Activated naive CD4-positive, alpha-beta T cell treated with anti-CD3 and anti-CD28 coated beads, Interleukin-2, amount 50 U/mL, for 72 hours (primary cell): ENCODE measurements at places on chromosomes 6 and 20. TPM values are rescaled to one million over a fixed set of nuclear protein-coding genes. Genes with fewer than 3 reads are reported as not detected.

KHDC1L gene
- total RNA-seq = not detected

DNA sequence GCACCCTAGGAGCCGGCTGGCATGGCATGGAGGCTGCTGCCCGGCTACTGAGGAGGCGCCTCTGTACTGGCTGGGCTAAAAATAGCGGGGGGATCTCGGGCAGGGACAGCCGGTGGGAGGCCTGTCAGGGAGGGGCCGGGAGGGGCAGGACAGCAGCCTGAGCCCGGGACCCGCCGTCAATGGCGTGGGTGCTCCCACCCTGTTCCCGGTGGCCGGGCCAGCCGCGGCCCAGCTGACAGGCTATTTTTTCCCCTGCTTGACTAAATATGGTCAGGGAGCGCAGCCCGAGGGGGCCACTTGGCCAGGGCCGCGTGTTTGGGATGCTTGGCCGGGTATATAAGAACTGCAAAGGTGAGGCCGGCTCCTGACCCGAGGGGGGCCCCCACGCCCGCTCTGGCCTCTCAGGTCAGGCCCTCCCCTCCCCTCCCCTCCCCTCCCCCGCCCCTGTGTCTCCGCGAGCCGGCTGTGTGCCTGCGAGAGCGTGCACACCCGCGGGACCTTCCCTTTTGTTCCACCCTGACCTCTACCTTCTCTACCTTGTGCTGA is 74.4 kb upstream of the GATA5 start:
- no peak for DNase-seq

GRCh38 chr6:5865506-5866031 is 141.2 kb downstream of the NRN1 start:
- DNase-seq = no peak

DNA sequence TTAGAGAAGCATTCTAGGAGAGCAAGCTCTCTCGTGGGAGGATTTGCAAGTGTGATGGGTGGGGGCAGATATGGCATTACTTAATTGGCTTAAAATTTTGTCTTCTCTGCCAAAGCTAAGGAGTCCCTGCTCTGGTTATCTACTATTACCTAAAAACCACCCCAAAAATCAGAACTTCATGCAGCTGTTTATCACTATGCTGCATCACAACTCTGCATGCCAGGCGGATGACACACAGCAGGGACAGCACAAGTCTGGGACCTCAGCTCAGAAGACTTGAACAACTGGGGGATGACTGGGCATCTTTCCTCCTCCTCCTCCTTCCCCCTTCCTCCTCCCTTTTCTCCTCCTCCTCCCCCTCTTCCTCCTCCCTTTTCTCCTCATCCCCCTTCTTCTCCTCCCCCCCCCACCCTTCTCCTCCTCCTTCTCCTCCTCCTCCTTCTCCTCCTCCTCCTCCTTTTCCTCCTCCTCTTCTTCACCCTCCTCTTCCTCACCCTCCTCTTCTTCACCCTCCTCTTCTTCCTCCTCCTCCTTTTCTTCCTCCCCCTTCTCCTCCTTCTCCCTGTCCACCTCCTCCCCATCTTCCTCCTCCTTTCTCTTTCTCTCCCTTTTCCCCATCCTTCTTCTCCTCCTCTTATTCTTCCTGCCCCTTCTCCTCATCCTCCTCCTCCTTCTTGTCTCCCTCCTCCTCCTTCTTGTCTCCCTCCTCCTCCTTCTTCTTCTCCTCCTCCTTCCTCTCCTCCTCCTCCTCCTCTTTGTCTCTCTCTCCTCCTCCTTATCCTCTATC is 218.6 kb upstream of the PMEPA1 start:
- no peak for DNase-seq

- no peak for DNase-seq
Observed at GRCh38 chr6:34566830-34567546, 10.9 kb upstream of the SPDEF start.

PDYN gene
- total RNA-seq = not detected

PSMG4 gene
- total RNA-seq = 37.7 TPM

LEMD2 gene
- total RNA-seq = 80.5 TPM

HNF4A gene
- total RNA-seq = not detected

GRCh38 chr6:27872642-27873020 is 39.6 kb downstream of the OR2B2 start:
- DNase-seq = no peak

GRCh38 chr6:50922579-50923525 is 104.2 kb downstream of the TFAP2B start:
- no peak for DNase-seq

MPC1 gene
- total RNA-seq = 22.9 TPM

GRCh38 chr6:154039231-154039842 is at the start of gene OPRM1:
Gene OPRM1 (plus strand): TSS chr6:154039240. CDS start chr6:154039545, 305 bp downstream.
- peak; percentile 43 for DNase-seq

- no peak for DNase-seq
Observed at GRCh38 chr20:23009636-23010035, 25.5 kb upstream of the SSTR4 start.

OR2B6 gene
- total RNA-seq = not detected

- DNase-seq = no peak
Observed at GRCh38 chr6:113406048-113406695, 451.0 kb upstream of the MARCKS start.

DNA sequence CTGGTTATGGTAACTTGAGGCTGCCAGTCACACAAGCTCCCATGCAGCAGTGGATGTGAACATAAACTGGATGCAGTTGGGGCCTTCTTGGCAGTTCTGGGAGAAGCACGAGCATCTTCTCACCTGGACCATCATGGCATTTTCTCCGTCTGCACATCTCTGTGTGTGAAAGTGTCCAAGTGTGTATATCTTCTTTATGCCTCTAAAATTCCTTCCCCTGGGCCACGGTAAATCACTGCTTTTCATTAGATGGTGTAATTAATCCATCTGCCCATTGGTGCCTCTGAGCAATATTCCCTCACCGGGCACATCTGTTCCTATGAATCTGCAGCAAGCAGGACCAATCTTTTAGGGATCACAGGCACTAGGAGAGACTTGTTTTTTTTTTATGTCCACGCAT is 138.0 kb downstream of the MAP3K7 start:
- DNase-seq = no peak

SSTR4 gene
- total RNA-seq = not detected

SALL4 gene
- 0.12 TPM for total RNA-seq

DNA sequence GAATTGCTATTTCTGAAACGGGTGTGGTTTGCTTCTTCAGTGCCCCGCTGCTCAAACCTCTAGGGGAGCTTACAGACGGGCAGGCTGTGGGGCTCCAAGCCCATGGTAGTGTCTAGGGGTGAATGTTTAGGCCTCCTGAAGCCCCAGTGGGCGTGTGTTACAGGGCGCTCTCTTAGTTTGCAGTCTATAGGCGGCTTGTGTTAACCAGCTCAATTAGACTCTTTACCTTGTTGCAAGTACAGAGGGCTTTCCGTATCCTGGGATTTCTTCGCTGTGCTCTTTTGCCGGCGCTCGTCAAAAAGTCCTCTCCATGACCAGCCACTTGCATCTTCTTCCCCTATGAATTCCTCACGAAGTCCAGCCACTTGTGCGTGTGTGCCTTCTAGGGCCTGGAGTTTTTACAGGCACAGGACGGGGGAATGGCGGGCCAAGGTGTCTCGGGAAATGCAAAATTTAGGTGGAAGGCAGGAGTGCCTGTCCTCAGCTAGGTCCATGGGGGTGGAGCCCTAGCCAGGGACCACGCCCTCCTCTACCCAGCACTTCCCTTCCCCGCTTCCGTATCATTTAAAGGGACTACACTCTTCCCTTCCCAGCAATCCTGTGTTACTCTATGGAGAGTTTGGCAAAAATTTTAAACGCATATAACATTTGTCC is 94.5 kb downstream of the HTR1B start:
- no peak for DNase-seq

GRCh38 chr20:32059189-32059588 is 7.1 kb downstream of the HCK start:
- no peak for DNase-seq

DNA sequence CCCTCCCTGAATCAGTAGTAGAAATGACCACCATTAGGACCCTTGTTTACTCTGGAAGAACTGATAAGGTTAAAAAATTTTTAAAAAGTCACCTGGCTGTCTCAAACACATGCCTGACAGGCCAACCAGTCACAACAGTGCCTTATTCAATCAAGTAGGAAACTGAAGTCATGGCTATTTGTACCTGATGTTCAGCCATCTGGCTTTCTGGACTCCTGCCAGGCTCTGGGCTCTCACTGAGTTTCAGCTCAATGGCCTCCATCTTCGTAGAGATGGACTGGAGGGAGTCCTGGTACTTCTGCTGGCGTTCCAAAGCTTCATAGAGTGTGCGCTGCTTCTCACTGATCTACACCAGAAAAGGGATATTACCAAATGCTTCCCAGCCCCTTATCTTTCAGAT is 343.8 kb downstream of the SYNE1 start:
- no peak for DNase-seq

GRCh38 chr6:16367571-16367970 is 129.2 kb downstream of the GMPR start:
- no peak for DNase-seq

MKKS gene
- 6.4 TPM for total RNA-seq

DNA sequence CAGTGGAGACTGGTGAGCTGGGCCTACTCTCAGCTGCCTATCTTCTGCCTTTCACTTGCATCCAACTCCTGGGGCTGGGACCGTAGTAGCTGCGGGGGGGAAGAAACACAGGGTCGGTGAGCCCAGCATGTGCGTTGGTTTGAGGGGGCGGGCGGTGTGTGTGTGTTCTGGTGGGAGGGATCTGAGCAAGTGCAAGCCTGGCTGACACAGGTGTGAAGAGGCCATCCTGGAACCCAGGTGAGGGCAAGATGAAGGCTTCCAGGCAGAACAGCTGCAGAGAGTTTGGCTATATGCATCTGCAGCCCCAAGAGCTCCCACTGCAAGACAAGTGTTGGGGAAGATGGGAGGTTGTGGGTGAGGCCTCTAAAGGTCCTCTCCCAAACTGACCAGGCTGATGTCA is 30.6 kb downstream of the MOCS1 start:
- DNase-seq = no peak

DNA sequence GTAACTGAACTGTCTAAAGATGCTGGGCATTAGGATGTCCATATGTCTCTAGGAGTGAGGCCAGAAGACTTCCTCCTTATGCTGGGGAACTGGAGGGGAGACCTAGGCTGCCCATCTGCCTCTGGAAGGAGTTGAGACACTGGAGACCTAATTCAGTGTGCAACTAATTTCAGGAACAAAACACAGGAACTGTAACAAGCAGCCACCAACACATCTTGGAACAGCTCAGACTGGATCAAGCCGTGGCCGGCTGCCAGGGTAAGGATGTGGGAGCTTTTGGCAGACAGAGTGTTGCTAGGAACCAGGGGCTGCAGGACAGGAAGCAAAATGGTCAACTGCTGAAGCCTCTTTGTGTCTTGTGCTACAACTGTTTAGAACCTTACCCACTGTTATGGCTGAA is 16.4 kb upstream of the MAS1 start:
- DNase-seq = no peak

DNA sequence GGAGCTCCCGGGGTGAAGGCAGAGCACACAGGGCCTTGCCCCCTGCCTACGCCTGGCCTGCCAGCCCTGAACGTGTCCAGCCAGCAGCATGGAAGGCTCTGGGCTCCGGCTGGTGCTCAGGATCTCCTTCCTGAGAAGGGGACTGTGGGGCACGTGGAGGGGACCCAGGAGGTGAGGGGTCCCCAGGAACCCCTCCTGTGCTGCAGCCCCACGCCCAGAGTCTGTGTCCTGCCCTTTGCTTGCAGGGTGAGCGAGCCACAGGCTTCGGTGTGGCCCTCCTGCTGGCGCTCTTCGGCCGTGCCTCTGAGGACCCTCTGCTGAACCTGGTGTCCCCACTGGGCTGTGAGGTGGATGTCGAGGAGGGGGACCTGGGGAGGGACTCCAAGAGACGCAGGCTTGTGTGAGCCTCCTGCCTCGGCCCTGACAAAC is 22.3 kb downstream of the NPEPL1 start:
- peak; percentile 1 for DNase-seq

DNA sequence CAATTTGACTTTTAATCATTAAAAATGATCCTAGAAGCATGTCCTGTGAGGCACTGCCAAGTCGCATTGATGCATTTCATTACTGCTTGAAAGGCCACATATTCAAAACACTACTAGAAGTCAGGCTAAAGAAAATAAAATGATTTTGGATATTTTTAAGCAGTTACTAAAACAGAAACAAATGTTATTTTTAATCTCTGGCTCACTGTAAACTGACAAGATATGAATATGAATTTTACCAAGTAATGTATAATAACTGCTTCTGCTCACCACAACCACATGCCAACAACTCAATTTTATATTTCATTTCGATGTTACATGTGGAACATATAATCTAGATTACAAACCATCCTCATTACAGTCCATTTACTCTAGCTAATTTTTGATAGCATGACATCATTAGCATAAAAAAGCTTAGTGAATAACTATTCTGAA is 90.6 kb downstream of the ATXN1 start:
- no peak for DNase-seq

DNA sequence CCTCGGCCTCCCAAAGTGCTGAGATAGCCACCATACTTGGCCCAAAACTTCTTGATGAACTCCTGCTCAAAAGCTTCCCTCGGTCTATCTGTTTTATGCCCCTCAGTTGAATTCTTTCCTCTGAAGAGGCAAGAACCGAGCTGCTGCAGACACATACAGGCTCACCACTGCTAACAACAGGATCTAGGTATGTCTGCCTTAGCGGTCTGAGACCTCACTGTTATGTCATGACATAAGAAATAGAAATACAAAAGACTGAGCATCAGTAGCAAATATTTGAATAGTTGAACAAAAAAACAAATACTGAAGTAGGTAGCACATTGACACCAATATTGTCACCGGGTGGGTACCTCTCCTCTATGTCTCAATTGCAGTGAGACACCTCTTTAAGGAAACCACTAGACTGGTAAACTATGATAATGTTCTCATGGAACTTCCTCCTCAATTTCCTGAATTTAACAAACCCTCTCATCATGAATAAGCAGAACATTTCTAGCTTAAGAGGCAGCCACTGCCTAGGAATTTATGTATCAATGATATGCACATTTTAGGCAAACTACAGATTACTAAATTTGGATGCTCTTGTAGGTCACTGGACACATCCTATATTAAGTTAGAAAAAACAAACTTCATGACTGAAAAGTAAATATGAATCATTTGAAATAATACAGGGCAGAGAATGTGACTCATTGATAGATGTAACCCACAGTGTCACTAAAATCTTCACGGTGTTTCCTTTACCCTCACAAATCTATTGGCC is 9.4 kb upstream of the STXBP5 start:
- no peak for DNase-seq

DNA sequence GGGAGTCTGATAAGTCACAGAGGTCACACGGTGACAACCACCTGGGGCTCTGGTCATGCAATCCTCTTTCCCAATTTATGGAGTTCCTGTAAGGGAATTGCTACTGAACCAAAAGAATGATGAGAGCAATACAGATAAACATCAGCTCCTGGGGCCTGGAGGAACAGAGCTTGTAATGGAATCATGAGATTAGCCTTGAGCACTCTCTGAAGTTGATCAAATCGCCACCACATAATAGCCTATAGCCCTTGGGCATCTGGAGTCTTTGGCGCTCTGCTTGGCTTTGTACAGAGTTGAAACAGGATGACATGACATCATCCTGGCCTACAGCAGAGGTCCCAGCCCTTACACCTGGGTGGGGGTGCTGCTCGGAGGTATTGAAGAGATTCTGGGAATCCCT is 154.3 kb upstream of the DTNBP1 start:
- no peak for DNase-seq
